ENCODE measurements at places on chromosomes 16 and 17.

GRCh38 chr17:2892305-2892971, 96.2 kb downstream of the RAP1GAP2 start:
- no peak for DNase-seq

DNA sequence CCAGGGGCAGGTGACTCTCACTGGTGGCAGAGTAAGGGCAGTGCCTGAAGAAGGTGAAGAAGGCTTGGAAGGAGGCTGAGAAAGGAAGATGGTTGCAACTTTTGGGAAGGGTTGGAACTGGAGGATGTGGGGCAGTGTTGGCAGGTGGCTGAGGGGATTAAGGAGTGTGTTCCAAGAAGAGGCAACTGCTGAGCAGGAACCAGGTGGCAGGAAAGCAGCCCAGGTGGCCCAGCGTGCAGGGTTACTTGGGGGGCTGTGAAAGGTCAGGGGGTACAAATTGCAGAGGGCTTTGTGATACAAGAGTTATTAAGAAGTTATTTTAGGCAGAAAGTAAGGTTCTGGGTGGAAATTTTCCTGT, 28.6 kb downstream of the WSCD1 start:
- DNase-seq: no peak

DNA sequence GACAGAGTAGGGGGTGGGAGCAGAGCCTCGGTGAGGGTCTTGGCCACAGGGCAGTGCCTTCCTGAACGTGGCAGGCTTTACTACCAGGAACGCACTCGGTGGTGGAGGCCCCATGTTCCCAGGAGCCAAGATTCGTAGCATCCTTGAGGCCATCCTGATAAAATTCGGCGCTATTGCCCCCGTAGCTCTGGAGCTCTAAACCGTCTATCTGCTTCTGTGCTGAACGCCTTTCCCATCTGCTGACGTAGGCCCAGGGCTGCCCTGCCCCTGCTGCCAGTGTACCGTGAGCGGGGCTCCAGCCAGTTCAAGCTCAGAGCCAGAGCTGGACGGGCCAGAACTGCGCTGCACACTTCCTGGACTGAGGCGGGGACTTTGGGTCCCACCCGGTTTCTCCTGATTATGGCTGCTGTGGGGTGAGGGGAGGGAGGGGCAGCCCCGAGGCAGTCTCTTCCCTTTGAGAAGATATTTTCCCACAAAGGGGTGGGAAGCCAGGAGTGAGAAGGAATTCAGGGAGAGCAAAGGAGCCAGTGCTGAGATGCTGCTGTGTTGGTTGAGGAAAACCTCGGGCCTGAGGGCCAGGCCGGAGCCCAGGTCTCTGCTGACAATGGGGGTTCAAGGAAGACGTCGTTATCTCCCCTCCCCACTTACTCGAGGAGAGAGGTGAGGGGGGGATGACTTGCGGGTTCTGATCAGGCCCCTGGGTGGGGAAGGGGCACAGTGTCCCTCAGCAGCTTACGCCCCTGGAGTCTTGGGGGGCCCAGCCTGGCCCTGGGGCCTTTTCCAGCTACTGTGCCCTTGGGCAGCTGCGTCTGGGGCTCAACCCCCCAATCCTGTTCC, 29.4 kb downstream of the OR1D5 start:
- no peak for DNase-seq

DNA sequence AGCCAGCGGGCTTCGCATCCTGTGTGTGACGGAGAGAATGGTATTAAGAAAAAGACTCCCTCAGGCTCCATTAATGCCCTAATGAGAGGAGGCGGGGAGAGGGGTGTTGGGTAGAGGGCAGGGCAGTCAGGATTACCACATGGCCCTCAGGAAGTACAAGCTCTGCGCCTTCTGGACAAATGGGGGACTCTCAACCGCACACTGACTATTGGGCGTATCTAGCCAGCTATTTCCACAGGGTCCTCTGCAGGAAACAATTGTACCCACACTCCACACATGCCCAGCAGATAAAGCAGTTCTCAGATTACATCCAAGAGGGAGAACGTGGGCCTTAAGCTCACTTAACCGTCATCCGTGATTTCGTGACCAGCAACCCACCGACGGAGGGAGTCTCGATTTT, 14.7 kb downstream of the NXN start:
- no peak for DNase-seq

- no peak for DNase-seq
These were observed 114.2 kb upstream of the IRX5 start for GRCh38 chr16:54816471-54816870.

DNA sequence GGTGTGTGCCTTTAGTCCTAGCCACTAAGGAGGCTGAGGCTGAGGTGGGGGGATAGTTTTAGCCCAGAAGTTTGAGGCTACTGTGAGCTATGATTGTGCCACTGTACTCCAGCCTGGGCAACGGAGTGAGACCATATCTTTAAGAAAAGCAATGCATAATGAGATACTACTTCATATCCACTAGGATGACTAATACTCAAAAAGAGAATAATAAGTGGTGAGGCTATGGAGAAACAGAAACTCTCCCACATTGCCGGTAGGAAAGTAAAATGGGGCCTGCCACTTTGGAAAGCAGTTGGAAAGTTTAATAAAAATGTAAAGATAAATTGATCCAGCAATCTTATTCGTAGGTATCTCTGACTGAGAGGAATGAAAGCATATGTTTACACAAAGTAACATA, 4.6 kb upstream of the NPIPB2 start:
- DNase-seq: no peak

GRCh38 chr16:85422632-85423550, 190.2 kb upstream of the GSE1 start:
- no peak for DNase-seq

- DNase-seq: peak; percentile 7
These were observed 189.2 kb upstream of the AXIN2 start for GRCh38 chr17:65750631-65751115.

- DNase-seq: no peak
These were observed 804 bp downstream of the BORCS6 start for GRCh38 chr17:8189041-8189710.

DNA sequence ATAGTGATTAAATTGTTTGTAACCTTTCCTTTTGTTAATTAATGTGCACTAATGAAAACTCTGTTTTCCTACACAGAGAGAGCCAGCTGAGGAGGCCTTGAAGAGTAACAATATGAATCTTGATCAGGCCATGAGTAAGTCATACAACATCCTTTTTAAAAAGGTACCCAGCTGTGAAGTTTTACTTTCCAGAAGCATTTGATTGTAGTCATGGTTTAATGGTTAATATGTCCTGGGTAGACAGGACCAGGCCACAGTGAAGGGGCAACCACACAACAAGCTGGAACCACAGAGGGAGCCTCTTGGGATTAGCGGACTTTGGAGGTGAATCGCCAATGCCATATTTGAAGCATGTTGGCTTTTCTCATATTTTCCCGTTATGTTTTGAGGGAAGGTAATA, 55.6 kb downstream of the TMC6 start:
- DNase-seq: no peak

- DNase-seq: no peak
These were observed 32.1 kb downstream of the ZFHX3 start for GRCh38 chr16:73015612-73016487.

- no peak for DNase-seq
These were observed 51.4 kb downstream of the ATP2C2 start for GRCh38 chr16:84419730-84420129.

- peak; percentile 43 for DNase-seq
These were observed 87.4 kb upstream of the LHX1 start for GRCh38 chr17:36849871-36850348.

GRCh38 chr17:7523033-7523432, 25.8 kb upstream of the TNFSF12 start:
- peak; percentile 40 for DNase-seq

- DNase-seq: no peak
These were observed 20.1 kb upstream of the ALDH3A1 start for GRCh38 chr17:19768046-19768782.

- no peak for DNase-seq
These were observed 11.6 kb downstream of the FBXL19 start for GRCh38 chr16:30934827-30935557.

DNA sequence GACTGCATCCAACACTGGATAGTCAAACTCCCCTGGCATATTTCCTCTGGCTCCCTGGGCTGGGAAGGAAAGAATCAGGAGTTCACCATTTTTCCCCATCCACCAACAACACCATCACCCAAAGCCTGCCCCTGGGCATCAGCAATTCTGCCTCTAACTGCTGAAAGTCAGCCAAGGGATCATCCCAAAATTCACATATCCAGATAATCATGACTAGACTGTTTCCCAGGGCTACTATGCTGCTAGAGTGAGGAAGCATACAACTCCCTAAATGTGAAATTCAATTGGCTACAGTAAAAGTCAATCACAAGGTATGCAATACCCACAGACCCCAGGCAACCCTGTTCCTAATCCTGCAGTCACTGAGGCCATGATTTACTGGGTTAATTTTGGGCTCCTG, 230.6 kb downstream of the C16orf95 start:
- no peak for DNase-seq

GRCh38 chr16:11534262-11534661, 52.5 kb downstream of the LITAF start:
- DNase-seq: no peak

DNA sequence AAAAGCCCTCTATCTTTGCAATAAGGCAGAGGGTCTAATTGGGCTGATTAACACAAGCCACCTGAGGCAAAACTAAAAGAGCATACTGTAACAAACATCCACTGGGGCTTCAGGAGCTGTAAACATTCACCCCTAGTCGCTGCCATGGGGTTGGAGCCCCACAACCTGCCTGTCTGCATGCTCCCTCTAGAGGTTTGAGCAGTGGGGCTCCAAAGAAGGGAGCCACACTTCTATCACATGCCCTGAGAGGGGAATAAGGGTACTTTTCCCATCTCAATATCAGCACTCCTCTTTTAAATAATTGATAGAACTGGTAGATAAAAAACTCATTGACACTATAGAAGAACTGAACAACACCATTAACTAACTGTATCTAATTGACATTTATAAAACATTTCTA, 130.1 kb upstream of the COX10 start:
- DNase-seq: no peak

DNA sequence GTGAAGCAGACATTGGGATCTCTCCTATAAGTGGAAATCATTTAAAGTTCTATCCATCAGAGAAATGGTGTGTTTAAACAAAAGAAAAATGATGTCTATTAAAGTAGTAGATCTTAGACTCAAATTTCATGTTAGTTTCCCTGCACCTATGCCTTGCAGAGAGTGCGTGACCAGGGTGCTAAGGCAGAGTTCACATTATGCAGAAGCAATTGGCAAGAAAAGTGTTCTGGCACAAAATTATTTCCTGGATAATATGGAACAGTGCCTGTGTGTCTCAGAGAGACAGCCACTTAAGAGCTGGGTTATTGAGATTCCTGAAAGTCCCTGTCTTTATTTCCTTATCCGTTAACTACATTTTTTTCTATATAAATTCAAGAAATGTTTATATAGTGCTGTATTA, 457.0 kb downstream of the CDH8 start:
- no peak for DNase-seq

GRCh38 chr17:55624772-55625433, 97.8 kb downstream of the TMEM100 start:
- no peak for DNase-seq

- no peak for DNase-seq
These were observed 5.1 kb upstream of the SLC7A6 start for GRCh38 chr16:68259007-68259825.

GRCh38 chr17:59435238-59435637, 103.8 kb downstream of the YPEL2 start:
- no peak for DNase-seq

GRCh38 chr17:72766761-72767356, 325.6 kb downstream of the SLC39A11 start:
- no peak for DNase-seq

DNA sequence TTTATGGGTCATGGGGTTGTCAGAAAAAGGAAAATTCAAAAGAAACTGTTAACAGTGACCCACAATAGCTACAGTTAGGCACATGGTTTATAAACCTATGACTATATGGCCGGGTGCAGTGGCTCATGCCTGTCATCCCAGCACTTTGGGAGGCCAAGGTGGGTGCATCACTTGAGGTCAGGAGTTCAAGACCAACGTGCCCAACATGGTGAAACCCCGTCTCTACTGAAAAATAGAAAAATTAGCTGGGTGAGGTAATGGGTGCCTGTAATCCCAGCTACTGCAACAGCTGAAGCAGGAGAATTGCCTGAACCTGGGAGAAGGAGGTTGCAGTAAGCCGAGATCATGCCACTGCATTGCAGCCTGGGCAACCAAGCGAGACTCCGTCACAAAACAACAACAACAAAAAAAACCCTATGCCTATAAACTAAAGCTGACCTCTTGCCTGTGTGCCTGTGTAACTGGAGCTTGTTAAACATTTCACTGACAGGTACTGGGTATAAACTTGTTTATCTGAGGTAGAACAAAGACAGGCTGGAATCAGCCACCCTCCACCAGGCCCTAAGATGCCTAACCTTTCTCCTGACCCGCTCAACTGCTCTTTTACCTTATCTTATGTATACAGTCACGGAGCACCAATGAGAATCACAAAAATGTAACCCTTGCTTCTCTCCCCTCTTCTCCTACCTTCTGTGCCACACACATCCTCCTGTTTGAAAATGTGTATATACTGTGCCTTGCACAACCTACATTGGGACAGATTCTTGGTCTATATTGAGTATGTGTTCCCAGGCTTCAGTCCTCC, 62.9 kb upstream of the ATF7IP2 start:
- DNase-seq: no peak

DNA sequence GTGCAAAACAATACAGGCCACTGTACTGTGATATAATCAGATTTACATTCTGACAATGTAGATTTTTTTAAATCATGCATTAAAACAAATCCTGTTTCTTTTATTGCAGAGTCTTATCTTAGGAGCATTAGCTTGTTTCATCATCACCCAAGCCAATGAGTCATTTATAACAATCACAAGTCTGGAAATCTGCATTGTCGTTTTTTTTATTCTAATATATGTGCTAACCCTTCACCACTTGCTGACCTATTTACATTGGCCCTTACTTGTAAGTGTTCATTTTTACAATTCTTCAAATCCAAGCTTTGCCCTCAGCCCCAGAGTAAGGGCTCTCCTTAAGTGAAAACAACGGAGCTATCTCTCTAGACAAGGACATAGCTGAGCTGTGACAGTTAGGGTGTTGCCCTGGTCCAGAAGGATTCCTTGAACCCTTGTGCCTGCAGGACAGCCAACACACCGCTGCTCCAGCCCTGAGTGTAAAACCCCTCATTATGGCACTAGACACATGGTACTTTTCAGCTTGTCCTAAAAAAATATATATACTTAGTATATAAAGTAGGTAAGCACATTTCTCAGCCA, 3.7 kb downstream of the CMTM1 start:
- no peak for DNase-seq

- no peak for DNase-seq
These were observed 4.6 kb downstream of the QPRT start for GRCh38 chr16:29683543-29684090.

- peak; percentile 71 for DNase-seq
These were observed 50.9 kb upstream of the CPNE2 start for GRCh38 chr16:57041182-57042156.

DNA sequence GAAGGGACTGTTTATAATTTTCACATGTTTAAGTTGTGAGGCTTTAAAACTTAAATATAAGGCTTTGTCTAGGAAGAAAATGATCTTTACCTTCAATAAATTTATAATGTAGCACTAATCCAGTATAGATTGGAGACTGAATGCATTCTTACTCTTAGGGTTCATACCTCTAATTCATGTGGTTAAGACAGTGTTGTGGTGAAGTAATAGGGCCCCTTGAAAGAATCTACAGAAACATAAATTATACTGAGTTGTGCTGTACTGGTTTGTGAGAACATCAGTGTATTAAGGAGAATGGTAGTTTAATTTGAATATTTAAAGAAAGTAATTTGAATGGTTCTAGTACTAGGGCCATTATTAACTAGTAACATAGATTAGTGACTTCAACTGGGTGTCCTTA, 13.7 kb downstream of the HAPSTR1 start:
- DNase-seq: no peak
